ENCODE measurements at places on chromosomes 7 and 10.

GRCh38 chr10:28991333-28992270 lies 297.3 kb upstream of the LYZL1 start:
- DNase-seq = peak; percentile 44

DNA sequence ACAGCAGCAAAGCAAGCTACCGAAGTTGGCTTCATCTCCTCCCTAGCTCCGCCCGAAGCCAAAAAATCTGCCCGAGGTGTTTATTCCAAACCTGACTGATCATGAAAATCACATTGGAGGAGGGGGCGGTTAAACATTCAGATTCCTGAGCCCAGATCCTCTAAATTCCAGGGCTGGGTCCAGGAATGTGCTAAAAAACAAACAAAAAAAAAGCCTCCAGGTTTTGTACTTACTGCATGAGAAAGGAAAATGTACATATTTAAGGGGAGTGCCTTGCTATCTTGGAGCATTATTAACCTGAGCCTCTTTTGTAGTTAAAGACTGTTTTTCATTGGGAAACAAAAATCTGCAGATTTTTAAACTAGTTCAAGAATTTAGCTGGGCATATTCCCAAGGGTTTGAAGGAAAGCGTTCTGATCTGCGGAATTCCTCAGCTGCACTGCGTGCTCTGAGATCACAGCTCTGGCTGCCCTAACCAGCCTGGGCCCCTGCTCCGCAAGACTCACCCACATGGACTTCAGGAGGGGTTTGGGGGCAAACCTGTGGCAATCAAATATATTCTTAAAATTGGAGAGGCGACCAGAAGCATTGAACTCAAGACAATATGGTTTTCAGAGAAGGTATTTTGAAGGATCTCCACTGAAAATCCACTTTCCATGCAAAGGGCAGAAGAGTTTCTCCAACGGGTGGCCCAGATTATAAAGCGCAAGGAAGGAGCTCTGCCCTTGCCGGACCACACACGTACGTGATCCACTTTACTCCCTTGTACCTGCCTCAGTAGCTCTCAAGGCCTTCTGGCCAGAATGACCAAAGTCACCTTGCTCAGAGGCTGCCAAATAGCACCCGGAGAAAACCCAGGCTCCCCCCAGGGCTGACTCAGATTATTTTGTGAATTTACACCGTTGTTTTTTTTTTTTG lies 10.0 kb upstream of the TNS3 start:
- DNase-seq = no peak

DNA sequence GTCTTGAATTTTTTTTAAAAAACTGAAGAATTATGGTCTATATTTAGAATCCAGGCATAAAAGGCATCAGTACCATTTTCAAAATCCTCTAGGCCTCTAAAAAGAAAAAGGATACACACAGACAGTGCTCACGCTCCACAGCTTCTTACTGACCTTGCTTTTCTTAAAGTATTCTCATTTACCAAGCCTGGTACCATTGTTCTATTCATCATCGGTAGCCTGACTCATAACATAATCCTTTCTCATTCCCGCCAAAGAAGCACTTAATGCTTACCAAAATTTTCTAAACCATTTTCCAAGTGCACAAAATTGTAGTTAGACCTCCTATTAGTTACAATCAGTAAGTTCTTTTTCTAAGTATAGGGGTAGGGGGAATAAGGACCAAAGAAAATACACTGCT lies 54.6 kb downstream of the ATE1 start:
- no peak for DNase-seq

DNA sequence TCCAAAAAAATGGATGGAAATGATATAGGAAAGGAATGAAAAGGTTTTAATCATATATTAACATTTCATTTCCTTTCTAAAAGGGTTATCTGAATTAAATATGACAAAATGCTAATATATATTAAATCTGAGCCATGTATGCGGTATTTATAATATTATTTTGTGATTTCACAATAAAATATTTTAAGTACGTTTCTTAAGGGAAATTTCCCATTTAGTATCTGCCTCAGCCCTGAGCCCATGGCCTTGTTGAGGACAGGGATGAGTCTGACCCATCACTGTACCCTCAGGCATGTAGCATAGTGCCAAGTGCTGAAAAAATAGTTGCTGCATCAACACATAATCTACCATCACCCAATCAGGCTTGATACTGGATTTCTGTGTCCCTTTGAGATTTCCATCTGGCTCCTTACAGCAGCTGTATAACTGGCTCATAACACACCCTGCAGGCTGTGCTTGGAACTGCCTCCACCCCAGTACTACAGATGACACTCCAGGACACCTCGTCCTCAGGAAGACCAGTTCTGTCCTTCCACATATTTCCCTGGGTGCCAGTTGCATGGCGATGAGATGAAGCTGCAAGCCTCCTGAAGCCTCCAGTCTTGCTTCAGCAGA lies 59.4 kb upstream of the ASAH2 start:
- peak; percentile 43 for DNase-seq

DNA sequence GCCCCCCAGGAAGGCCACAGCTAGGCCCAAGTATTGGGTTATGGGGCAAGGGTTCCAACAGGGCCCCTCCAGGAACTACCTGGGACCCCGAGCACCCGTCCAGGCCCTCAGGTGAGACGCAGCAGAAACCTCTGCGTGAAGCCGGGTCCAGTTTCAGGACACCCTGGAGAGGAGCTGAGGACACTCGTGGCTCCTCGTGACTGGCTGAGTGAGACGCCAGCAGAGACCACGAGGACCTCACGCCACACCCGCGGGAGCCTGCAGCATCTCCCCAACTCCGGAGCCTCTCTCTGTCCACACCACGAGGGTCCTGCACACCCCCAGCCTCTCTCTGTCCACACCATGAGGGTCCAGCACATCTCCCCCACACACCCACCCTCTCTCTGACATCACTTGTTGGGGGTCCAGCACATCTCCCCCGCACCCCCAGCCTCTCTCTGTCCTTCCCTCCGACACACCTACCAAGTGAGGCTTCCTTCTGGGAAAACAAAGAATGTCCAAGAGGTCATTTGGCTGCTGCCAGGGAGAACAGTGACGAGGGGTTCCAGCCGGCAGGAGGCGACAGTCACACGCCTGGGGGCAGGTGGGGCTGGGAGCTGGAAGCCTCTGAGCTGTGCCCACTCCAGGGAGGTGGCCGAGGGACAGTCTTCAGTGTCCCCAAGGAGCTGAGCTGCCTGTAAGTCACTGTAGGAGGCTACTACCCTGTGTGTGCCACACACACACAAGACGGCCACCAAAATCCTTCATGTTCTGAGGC lies 46.1 kb upstream of the PPP2R2D start:
- no peak for DNase-seq

- peak; percentile 83 for DNase-seq
Measured at GRCh38 chr7:50226145-50226544, 78.4 kb upstream of the IKZF1 start.

DNA sequence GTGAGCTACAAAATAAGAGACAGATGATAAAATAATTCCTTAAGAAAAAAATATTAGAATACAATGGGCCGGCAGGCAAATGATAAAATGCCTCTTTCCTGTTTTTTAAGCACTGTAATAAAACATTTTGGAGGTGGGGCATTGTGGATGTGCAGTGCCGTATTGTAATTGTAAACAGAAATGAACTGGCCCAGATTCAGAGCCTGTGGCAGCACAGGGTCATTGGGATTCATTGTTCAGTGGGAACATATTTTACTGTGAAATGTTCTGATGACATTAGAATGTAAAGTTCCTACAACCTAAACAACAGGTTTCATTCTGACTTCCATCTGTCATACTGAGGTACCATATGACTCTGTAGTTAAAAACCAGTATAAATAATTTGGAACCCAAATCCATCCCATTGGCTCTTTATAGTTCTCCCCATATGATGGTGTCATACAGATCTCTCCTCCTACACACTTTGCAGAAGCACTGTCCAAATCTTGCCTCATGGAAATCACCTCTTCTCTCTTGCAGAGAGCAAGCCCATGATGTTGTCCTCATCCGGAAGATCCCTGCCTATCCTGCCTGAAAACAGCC lies 264.6 kb downstream of the WDR37 start:
- no peak for DNase-seq

DNA sequence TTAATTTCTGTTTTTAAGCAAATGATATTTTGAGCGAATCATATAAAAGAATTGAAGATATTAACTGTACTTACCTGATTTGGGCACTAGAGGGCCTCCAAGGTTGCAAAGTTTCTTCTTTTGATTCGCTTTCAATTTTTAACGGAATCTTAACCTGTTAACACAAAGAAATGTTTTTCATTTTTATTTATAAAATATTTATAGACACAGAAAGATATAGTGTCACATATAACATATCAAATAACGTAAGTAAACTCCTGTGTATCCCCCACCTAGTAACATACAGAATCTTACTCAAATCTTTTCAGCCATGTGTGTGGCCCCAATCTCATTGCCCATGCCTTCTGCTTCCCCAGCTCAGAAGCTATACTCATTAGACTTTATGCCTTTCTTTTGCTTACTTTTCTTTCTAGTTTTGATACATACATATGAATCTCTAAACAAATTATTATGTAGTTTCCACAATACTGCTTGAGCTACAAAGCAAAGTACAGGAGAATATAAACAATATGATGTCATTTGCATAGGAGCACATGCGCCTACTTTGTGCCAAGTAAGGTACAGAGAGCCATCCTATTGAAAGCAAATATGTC lies 49.5 kb upstream of the ZPBP start:
- DNase-seq = peak; percentile 66

DNA sequence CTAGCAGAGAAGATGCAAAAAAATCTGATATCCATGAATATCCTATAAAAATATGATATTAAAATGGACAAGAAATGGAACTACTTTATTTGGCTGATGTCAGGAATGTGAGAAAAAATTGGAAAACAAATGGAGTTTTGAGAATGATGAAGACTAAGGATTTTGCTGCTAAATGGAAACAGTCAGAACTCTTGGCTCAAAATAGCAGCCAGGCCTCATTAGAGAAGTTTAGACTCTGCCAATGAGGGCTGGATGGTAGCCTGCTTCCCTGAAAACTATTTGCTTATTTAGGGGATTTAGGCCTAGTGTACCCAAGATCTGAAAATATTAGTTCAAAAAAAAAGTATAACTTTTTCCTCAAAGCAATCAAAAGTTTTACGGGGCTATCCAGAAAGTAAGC lies 458.5 kb downstream of the TFEC start:
- no peak for DNase-seq

- DNase-seq = peak; percentile 93
Measured at GRCh38 chr10:127919418-127920271, 12.7 kb downstream of the PTPRE start.

- no peak for DNase-seq
Measured at GRCh38 chr7:25360451-25360850, 132.2 kb upstream of the NPVF start.

GRCh38 chr10:97731346-97732051 lies 5.4 kb upstream of the ZFYVE27 start:
- peak; percentile 79 for DNase-seq

DNA sequence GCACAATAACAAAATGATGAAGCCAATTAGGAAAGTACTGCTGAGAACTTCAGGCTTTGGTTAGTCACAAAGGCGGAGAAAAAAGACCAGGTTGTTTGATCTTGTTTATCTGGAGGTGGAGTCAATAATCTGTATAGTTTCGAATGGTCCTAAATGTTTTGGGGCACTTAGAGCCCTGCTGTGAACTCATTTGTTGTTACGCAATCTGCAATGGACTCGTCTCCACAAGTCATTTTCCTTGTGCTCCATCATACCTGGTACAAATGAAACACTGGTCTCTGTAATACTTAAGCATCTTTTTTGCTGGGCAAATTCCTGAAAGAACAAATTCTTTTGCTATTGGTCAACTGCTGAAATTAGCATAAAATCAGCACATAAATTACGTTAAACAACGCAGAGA lies 430.5 kb downstream of the GATA3 start:
- DNase-seq = peak; percentile 0

- DNase-seq = no peak
Measured at GRCh38 chr7:81839708-81840369, 70.0 kb upstream of the HGF start.

DNA sequence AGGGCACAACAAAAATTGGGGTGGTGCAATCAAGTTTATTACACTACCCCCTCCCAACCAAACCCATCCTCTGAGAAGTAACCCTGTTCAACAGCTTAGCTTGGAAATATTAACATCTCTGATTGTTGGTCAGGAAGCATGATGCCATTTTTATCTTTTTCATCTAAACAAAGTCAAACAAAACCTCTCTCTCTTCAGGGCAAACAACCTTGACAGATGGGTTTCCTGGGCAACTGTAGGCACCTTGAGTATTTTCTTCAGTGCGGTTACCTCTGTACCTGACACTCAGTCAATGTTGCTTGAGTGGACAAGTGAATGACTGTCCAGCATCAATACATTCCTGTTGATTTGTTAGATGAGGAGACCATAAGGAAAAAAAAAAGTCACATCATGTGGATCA lies 183.6 kb downstream of the NRP1 start:
- no peak for DNase-seq

DNA sequence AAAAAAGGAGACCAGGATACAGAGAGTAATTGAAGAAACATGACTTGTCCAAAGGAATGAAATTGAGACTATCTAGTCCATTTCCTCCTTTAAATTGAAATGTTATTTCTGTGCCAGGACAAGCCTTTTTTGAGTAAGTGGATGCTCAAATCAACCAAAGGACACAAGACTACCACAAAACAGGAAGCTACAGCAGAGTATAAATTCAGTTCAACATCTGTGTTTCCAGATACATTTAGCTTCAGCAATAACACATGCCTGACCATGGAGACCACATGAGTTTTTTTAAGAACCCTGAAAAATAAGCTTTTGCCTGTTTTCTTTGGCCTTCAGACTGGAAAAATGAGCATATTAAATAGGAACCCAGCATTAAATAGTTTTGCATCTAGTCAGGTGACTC lies 707.5 kb downstream of the ZWINT start:
- DNase-seq = no peak

- no peak for DNase-seq
Measured at GRCh38 chr10:101292194-101293006, 61.6 kb upstream of the BTRC start.

- no peak for DNase-seq
Measured at GRCh38 chr10:43086321-43086942, 9.6 kb downstream of the RET start.

- DNase-seq = no peak
Measured at GRCh38 chr10:49739426-49739825, 22.7 kb downstream of the OGDHL start.

- DNase-seq = peak; percentile 77
Measured at GRCh38 chr10:30437031-30437841, 3.3 kb downstream of the MAP3K8 start.
